ENCODE measurements at places on chromosomes 12 and 14.

- DNase-seq, result peak; percentile 16
These were observed 314.8 kb upstream of the FKBP4 start for GRCh38 chr12:2479851-2480535.

DNA sequence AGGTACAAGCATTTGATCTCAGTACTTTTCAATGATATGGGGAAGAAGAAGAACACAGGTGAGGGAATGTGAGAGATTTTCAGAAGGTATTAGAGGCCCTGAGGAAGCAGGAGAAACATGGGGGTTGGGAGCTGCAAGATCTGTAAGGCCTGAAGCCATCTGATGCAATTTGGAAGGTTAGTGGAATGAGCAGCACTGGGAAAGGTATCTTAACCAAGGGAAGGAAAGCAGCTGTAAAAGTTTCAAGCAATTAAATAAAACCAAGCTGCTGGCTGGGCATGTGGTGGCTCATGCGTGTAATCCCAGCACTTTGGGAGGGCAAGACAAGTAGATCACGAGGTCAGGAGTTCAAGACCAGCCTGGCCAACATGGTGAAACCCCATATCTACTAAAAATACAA lies 104.4 kb upstream of the PARP11 start:
- no peak for DNase-seq

- DNase-seq, result peak; percentile 69
These were observed 37.3 kb upstream of the RCOR1 start for GRCh38 chr14:102554821-102555819.

- DNase-seq, result no peak
These were observed 14.1 kb downstream of the EIF5 start for GRCh38 chr14:103348154-103348553.

DNA sequence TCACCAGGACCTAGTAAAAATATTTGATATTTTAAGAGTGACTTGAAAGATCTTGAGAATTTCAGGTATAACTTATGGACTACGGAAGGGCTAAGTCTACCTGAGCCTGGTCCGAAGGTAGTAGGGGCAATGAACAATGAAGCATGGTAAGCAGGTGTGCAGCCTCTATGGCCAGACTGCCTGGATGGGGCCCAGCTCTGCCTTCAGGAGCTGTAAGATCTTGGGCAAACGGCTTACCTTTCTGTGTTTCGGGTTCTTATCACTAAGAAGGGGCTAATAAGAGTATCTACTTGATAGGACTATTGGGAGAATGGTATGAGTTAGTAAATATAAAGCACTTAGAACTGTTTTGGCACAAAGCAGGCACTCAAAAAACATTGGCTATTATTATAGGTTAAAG lies 19.1 kb upstream of the WASHC3 start:
- DNase-seq, result no peak

GRCh38 chr12:15526033-15526432 lies 203.7 kb downstream of the PTPRO start:
- no peak for DNase-seq

- DNase-seq, result no peak
These were observed 1428.3 kb downstream of the AACS start for GRCh38 chr12:126493366-126494108.

GRCh38 chr12:65935906-65936901 lies 111.9 kb downstream of the HMGA2 start:
- no peak for DNase-seq

- DNase-seq, result no peak
These were observed 5.6 kb downstream of the RBP5 start for GRCh38 chr12:7122811-7123769.

- DNase-seq, result peak; percentile 42
These were observed 19.5 kb upstream of the ITGA5 start for GRCh38 chr12:54438517-54438916.

DNA sequence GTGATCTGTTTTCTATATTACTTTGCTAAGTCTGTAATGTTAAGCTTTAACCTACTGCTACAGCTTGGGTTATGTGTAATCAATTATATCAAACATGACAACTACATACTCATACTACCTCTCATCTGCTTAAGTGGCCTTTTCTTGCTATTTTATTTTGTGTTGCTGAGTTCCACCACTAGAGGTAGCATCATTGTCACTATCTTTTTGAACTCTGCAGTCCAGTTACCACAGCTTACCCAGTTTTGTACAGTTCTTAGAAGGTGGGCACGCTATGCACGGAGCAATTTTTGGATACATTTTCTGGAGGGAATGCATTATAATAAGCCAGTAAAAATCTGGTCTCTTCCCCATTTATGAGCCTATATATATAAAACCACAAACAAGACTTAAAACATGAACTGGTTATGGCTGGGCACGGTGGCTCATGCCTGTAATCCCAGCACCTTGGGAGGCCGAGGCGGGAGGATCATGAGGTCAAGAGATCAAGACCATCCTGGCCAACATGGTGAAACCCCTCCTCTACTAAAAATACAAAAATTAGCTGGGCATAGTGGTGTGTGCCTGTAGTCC lies 48.5 kb downstream of the SAV1 start:
- peak; percentile 49 for DNase-seq

- no peak for DNase-seq
These were observed 26.4 kb upstream of the HIGD1C start for GRCh38 chr12:50925920-50926319.

GRCh38 chr12:106841510-106842302 lies 67.2 kb downstream of the RIC8B start:
- DNase-seq, result peak; percentile 63

DNA sequence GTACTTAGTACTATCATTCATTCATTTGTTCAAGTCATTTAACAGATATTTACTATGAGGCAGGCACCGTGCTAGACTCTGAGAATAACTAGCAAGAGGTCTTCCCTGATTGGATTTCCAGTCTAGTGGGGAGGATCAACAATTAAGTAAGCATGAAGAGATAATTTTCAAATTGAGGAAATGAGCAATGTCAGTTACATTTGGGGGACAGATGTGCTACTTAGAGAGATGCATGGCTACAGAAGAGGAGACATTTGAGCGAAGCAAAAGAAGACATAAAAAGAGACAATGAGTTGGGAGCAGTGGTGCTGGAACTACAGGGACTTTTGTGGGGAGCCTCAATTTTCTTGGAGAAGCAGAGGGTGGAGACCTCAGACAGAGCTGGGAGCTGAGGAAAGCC lies 7.7 kb downstream of the KCNA5 start:
- no peak for DNase-seq

- no peak for DNase-seq
These were observed 83.3 kb upstream of the SLC38A4 start for GRCh38 chr12:46908936-46909635.

DNA sequence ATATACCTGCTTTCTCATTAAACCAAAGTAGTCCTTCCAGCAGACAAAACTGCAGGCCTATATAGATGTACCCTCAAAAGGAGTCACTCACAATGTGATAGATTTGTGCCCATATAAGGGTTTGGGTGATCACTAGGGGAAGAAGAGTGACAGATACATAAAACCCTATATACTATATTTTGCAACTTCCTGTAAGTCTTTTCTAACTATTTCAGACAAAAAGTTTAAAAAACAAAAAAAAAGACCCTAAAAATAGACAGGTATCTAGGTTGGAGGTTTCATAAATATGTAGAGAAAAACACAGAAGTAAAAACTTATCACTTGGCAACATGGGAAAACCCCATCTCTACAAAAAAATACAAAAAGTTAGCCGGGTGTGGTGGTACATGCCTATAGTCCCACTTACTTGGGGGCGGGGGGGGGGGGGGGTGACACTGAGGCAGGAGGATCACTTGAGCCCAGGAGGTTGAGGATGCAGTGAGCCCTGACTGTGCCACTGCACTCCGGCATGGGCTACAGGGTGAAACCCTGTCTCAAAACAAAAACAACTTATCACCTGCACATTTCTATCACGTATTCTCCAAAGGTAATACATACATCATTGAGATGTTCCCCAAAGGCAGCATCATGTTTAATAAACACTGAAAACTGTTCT lies 2.9 kb downstream of the VCPKMT start:
- DNase-seq, result no peak

DNA sequence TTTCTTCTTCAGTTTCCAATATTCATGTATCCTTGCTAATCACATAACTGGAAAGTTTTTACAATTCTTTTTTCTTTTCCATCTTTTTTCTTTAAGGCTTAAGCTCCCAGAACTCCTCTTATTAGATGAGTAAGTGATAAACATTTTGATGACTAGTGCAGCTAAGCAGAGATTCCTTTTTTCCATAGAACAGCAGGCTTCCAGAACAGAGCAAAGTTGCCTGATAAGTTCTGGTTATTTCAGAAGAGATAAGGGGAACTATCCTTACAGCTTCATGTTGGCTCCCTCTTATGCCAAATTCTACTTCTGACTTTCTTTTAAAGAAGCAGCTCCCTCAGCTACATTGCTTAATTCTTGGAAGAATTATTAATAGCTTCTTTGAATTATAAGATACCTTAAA lies 194.7 kb upstream of the FAR2 start:
- DNase-seq, result no peak

DNA sequence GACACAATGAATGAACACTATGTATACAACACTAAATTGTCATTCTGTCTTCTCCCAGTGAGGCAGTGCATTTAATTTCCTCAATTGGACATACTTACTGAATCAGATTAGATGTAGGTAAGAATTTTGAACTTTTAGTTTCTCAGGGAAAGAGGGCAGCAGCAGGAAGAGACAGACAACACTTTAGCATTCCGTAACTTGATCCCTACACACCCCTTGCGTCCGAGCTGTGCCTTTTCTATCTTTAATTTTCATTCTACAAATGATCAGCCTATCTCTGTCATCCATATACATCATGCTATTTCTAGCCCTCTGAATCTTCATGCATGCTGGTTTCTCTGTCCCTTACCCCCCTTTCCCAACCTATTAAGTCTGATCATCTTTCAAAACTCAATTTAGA lies 358.0 kb upstream of the RPL10L start:
- no peak for DNase-seq

- DNase-seq, result no peak
These were observed 229.1 kb downstream of the MON2 start for GRCh38 chr12:62695696-62696095.

GRCh38 chr12:111311011-111311410 lies 57.9 kb downstream of the PHETA1 start:
- DNase-seq, result no peak

DNA sequence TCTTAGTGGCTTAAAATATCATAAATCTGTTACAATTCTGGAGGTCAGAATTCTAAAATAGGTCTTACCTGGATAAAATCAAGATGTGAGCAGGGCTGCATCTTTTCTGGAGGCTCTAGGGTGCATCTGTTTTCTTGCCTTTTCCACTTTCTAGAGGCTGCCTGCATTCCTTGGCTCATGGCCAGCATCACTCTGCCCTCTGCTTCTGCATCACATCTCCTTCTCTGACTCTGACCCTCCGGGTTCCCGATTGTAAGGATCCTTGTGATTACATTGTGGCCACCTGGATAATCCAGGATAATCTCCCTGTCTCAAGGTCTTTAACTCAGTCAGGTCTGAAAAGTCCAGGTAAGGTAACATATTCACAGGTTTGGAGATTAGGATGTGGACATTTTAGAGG lies 11.0 kb upstream of the BMP4 start:
- no peak for DNase-seq

DNA sequence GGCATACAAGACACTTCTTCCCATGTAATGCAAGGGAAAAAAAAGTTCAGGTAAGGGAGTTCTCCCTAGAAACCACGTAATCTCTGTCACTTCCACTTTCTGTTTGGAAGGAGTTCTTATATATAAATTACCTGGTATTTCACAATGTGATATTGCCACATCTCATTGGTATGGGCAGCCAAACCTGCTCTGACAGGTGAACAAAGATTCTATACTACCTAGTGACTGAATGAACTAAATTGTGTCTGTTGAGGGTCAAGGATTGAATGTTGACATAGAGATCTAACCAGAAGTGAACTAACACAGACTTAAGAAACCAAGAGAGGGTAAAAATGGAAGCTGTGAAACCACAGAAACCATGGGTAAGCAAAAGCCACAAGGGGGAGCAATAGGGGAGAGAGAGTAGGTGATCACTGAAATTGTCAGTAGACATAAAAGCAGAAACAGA lies 161.3 kb downstream of the RPL10L start:
- peak; percentile 21 for DNase-seq

GRCh38 chr12:9115731-9116559 lies at the start of gene A2M:
Gene A2M, minus strand, starts transcription at chr12:9115919. Its CDS starts 70 bp downstream, at chr12:9115849.
- DNase-seq, result peak; percentile 77

- DNase-seq, result no peak
These were observed 2.6 kb downstream of the PLA2G1B start for GRCh38 chr12:120324841-120325417.

DNA sequence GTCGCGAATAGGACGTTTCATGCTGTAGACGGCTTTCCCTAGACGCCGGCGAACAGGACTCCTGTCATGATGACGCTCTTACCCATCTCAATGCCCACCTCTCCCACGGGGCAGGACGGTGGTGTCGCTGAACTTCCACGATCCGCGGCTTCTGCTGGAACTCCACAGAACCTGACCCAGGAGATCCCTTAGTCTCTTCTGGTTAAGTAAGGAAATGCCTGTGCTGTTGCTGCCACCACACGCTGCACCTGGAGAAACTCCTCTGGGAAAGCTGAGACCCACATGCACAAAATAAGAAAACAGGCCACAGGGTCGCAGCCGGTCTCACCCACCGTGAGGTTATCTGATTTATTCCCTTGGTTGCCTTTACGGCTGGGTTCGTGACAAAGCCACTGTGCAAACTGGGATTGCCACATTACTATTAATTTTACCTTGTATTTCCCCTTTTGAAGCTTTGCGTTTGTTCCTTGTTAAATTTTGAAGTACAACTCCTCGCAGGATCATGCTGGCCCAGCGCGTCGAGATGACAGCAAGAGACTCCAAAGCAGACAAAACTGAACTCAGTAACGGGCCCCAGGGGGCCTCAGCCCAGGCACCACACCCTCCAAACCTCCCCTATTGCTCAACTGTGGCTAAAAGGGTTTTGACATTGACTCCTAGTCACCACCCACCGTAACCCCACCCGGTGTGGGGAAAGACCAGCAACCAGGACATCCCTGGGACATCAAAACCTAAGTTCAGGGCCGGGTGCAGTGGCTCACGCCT lies 9.2 kb upstream of the MMP17 start:
- peak; percentile 57 for DNase-seq

GRCh38 chr14:101050901-101051490 lies 147.5 kb upstream of the RTL1 start:
- no peak for DNase-seq

- no peak for DNase-seq
These were observed 107.9 kb downstream of the PTPRQ start for GRCh38 chr12:80551897-80552296.
